ENCODE measurements at places on chromosomes 7 and 10.
A peak's percentile ranks its signal among the peaks of the same experiment; 100 is the strongest.

DNA sequence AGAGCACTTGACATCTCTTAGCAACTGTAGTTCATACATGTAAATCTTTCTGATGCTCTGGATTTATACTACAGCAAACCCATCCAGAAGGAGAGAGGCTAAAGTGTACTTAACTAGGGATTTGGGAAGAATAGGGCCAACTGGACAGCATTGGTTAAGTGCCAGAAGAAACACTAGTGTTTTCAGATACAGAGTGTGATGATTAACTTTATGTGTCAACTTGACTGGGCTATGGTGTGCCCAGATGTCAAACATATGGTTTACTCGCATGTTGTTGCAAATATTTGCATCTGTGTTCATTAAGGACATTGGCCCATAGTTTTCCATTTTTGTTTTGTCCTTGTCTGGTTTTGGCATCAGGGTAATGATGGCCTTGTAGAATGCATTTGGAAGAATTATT, 384.7 kb upstream of the KCND2 start:
- no peak for DNase-seq

GRCh38 chr10:131946880-131947279, 34.8 kb downstream of the BNIP3 start:
- DNase-seq = no peak

DNA sequence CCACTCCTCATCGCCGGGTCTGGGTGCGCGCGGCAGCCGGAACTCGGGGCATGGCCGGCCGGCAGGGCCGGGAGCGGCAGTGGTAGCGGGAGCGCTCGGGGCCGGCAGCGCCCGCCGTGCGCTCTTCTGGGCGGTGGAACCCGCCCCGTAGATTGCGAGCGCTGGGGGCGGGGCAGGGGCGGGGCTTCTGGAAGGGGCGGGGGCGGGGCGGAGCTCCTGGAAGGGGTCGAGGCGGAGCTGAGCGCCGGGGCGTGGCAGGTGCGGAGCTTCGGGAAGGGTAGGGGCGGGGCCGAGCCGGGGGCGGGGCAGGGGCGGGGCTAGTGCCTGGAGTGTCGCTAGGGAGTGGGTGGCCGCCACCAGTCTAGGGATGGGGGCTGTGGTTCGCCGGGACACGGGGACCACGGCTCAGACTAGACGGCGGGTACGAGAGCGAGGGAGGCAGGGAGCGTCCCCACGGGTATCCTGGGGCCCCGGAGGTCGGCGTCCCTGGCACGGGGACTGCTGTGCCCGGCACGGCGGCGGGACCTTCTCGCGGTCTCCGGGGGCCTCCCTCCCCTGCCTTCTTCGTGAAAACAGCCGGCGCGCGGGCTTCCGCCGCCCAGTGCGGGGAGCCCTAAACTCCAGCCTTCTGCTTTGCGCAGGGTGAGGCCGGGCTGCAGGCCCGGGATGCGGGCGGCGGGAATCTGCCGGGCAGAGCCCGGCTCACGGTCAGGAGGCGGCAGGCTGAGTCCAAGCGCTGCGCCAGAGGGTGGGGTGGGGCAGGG, at the start of gene STK32C:
STK32C (minus strand) TSS at position 128 of the 764 bp plus-strand sequence; CDS start at position 11, 117 bp downstream.
- DNase-seq = peak; percentile 95

DNA sequence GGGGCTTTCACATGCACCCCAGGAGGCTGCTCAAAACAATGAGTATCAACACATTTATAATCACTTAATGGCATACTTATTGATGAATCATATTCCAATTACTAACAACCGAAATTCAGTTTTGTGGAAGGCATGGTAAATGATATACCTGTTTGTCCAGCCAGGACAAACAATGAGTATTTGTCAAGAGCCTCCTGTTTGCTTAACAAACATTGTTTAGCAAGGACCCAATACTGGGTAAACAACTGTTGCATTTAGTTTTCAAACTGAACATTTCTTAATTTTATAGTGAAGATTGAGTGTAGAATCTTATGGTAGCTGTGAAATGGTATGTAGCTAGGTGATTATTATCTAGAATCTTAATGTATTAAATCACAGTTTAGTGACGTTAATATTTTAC, 473.7 kb downstream of the ATRNL1 start:
- no peak for DNase-seq

- DNase-seq = no peak
Measured at GRCh38 chr7:51046103-51046466, 263.4 kb upstream of the GRB10 start.

DNA sequence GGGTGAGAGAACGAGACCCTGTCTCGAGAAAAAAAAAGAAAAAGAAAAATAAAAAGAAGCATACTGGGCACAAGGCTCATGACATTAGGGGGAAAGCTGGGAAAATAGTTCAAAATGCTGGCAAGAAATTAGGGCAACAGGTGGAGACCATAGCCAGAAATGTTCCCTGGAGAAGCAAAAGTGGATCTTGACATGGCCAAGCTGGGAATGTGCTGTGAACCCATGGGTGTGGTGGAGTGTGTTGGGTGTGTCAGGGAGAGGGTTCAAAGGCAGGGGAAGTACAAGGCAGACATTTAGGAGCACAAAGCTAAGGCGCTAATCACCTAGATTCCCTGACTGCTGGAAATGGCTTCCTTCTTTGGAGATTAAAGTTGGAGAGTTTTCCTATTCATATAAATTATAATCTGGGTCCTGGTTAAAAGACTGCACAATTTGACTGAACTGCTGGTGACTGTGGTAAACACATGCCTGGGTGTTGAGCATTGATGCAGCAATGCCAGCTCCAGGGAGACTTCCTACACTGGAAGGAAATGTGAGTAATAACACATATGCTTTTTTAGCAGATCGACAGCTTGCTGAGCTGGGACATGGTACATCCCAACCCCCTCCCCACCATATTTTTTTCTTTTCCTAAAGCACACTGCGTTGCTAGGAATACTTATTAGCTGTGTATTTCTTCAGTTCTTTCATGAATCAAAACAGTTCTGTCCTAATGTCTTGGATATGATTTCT, 70.1 kb upstream of the ARHGAP21 start:
- DNase-seq = no peak

DNA sequence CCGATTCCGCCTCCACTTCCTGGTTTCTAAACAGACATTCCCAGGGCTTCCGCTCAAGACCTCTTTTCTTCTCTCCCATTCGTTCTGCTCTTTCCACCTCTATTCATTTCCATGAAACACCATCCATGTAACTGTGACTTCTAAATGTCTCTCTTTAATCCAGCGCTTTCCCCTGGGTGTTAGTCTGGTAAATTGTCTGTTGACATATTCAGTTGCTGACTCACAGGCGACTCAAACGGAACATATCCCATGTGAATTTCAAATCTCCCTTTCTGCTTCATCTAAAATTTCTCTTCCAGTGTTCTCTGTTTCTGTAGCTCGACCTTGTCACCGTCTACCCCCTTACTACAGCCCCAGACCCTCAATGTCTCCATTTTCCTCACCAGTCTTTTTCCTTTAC, 119.1 kb downstream of the PFKFB3 start:
- DNase-seq = no peak

DNA sequence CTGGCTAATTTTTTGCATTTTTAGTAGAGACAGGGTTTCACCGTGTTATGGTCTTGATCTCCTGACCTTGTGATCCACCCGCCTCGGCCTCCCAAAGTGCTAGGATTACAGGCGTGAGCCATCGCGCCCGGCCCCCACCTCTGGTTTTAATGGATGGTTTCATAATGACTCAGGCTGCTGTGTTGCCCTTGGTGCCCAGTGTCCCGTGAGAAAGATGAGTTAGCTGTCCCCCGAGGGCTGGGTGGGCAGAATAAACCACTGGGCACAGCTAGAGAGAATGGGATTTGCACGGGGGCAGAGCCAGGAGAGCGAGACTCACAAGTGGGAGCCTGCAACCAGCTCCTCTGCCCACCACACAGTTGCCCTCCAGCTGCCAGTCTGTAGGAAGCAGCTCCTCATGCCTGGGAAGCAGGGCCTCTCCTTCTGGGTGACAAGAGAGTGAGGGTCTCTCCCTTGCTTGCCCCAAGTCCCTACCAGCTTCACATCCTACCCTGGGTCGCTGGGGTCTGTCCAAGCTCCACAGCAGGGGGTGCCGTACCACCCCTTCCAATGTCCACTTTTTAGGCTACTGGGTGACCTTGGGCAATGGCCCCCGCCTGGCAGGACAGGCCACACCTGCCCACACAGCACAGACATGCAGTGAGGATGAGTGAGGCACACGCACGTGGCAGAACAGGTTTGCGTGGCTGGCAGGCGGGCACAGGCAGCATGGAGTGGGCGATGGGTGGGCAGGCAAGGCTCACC, 16.1 kb upstream of the NDST2 start:
- no peak for DNase-seq

DNA sequence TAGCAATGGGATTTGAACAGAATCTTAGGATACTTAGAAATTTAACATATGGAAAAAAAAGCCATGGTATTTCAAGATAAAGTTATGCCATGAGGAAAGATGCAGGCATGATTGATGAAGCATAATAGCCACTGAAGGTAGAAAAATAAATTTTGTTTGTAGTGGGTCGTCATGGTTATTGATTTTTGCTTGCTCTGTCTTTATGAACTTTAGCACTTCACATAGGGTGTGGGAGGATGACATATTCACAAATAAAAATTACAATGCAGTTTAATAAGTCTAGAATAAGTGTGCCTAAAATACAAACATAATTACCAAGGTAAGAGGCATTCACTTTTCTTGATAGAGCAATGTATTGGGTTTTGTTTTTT, 129.1 kb upstream of the SEMA3E start:
- no peak for DNase-seq

GRCh38 chr7:73908123-73908611, 47.2 kb downstream of the TMEM270 start:
- no peak for DNase-seq

DNA sequence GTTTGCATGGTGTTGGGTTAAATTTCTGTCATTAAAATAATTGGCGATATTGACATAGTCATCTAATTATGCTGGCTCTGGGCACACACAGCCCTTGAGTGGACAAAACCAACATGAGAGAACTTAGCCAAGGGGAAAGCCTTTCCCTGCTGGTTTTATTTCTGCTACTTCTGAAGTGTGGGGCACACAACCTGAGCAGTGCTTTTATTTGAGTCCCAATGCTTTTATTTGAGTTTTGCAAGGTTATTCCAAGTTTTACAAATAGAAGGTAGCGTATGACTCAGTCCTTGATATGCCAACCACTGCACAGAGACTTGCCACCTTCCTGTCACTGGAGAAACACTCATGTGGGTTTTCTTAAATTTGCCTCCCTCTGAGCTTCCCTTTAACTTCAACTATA, 145.7 kb downstream of the EGFR start:
- DNase-seq = no peak

- no peak for DNase-seq
Measured at GRCh38 chr10:126397640-126398382, 9.5 kb upstream of the ADAM12 start.

DNA sequence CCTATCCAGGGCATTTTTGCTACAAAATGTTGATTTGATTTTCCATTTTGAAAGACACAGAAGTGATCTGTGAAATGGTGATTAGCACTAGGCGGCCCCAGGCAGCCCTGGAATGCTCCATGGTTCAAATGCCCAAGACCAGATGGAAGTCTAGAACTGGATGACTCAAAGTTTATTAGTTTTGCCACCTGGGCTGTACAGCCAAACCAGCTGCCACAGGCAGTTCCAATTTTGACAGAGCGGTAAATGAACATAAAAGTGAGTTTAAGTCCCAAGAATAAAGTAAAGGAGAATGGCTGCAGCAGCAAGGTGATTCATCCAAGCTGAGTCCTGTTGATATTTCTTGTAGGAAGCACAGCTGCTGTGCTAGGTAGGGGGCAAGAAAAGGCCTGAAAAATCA, 180.5 kb downstream of the SUGCT start:
- DNase-seq = no peak

DNA sequence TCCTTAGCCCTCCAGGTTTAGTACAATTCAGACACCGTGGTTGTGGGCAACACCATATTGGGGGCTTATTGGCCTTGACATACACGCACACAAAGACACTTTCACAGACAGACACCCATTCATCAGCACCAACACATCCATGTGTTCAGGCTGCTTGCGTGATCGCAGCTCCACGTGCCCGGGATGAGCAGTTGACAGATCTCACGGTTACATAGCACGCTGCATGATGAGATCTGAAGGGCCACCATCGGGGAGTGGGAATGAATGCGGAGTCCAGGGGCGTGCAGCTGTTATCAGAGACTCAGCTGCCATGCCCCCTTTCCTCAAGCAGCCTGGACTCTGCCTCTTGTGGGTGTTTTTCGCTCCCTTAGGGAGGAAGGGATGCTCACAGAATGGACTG, 285.2 kb downstream of the USP6NL start:
- DNase-seq = no peak

- DNase-seq = no peak
Measured at GRCh38 chr10:58827381-58827780, 314.7 kb downstream of the BICC1 start.

DNA sequence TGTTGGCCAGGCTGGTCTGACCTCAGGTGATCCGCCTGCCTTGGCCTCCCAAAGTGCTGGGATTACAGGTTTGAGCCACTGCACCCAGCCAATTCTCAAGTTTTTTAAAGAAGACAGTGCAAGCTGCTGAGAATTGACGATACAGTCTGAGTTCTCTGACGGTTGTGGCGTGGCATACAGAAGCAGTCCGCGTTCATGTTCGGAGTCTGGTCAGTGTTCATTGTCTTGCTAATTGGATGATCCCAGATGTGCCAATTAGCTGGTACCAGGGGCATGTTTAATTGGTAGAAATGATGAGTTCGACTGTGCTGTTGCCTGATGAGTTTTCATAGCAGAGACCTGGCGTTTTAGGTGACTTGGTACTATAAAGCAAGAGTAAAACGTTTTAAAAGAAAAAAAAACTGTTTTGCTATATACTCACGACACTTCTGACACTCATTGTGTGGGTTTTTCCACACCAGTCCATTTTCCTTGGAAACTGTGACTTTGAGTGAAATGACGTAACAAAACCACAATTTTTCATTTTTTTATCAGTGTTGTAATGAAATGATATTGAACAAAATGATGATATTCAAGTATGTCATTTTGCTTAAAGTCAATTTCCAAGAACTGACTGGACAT, 32.3 kb downstream of the CAMK1D start:
- no peak for DNase-seq

DNA sequence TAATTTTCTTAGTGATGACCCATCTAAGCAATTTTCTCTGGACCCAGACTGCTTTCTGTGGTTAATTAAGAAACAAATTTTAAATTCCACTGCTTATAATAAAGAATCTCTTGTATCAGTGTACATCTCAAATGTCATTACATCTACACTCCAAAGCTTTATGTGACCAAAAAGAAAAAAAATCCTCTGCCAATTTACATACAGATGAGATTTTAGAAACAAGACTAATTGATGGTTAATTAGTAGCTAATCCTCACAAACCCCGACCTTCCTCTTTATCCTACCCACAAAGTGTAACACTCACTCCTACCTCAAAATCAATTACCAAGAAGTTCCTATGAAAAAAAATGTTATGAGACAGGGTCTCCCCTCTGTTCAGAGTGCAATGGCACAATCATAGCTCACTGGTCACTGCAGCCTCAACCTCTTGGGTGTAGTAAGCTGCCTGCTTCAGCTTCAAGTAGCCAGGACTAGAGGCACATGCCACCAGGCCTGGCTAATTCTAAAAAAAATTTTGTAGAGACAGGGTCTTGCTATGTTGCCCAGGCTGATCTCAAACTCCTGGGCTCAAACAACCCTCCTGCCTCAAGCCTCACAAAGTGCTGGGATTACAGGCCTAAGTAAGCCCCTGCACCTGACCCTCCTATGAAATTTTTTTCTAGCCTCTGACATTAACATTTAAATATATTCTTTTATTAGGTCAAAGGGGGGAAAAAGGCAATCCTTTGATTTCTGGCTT, 14.8 kb downstream of the KIF5B start:
- no peak for DNase-seq

GRCh38 chr7:46210467-46210866, 289.4 kb upstream of the IGFBP3 start:
- DNase-seq = no peak
